ENCODE measurements at places on chromosomes 11 and 22.

- DNase-seq, result no peak
Observed at GRCh38 chr22:46390105-46390651, 54.7 kb downstream of the TRMU start.

DNA sequence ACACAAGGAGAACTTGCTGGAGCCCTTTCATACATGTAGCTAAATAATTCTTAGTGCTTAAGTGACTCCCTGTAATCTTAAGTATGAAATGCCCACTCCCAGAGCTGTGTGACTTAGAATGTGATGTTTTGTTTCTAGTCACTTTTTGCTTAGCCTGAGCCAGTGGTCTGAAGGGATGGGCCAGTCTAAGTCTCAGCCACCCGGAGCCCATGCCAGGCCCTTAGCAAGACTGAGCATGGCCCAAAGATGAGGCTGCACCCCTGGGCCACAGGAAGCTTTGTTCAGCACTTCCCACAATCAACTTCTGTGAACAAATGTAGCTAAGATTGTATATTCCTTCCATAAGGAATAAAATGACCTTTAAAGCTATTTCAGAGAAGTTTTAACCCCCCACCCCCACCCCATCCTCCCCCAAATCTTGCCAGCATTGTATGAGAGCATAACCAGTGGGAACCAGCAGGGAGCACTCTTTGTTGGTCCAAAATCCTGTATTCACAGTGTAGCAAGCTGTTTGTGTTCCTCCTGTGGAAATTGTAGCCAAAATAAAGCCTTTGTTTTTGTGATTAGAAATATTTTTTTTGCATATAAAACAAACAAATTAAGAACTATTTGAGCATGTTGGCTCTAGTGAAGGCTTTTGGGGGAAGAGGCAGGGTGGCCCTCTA lies 73.8 kb upstream of the GAL start:
- no peak for DNase-seq

DNA sequence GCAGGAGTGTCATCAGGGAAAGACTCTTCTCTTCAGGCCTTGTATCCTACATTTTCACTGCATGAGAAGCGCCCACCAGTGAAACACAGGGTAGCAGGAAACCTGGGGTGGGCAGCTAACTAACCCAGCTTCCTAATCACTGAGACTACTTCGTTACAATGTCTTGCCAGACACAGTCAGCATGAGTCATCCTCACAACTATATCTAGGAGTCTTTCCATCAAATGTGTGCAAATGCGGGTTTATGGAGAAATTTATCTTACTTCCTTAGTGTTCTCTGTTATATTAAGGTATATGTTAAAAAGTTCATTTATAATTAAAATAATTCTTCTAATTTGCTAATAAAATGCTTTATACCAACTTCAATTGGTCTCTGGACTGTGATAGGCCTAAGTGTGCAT lies 79.9 kb upstream of the RAB1B start:
- DNase-seq, result no peak

GRCh38 chr11:78231962-78232501 lies 43.3 kb downstream of the USP35 start:
- DNase-seq, result no peak

DNA sequence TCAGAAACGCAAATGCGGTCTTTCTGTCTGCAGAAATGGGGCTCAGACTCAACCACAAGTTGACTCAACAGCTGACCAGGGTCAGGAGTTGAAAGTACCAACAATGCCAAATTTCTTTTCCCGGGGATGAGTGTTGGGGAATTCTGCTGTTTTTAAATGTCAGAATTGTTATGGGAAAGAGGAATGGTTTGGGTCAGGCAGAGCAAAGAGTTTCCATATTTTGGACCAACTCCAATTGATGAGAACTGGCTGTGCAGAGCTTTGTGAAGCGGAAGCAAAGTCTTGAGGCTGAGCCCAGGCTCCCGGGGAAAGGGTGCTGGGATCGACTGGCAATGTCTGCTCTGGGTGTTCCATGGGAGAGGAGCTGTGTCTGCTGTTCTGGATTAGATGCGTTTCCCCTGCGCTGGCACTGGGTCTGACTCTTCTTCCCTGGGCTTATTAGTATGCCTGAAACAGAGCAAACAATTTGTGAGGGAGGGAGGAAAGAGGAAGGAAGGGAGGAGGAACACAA lies 36.2 kb downstream of the TXN2 start:
- no peak for DNase-seq

GRCh38 chr11:94525546-94526324 lies 13.5 kb downstream of the C11orf97 start:
- DNase-seq, result no peak

GRCh38 chr22:33438273-33438672 lies 380.1 kb upstream of the SYN3 start:
- no peak for DNase-seq
